ENCODE measurements at places on chromosomes 6 and 20.

DNA sequence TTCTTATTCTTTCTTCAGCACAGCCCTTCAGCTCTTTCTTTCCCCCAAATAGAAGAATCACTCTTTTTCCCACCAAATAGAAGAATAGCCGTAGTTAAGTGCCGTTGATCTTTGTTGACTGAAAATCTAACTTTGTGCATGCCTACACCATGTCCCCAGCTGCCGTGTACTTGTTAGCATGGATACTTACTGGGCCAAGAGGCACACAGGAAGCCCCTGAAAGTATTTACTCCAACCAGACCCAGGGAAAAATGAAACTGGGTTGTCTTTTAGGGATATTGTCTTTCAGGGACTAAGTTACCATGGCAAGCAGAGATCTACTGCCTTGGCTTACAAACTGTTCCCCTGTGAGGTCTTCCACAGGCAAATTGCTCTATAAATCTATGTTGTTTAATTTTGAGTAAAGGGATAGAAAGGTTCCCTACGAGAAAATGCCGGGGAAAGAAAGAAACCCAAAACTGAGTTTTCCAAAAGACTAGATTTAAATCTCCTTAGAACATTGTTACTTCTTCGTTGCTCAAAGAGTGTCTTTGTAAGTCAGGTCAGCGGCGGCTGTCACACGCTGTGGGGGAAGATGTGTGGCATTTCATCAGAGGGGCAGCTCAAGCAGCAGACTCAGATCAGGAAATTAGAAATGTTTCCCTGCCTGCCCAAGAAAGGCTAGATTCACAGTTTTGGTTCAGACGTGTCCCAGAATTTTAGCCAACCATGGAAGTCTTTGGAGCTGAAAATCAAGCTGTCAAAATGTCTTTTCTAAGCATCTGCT is 188.2 kb upstream of the PRND start:
- no peaks in the 10 kb centered on the region for H3K36me3 ChIP-seq
- DNase-seq = no peak
- no peaks in the 10 kb centered on the region for H3K4me1 ChIP-seq
- no peak overlapping the region for H3K4me3 ChIP-seq
- no peak overlapping the region for H3K27ac ChIP-seq

DNA sequence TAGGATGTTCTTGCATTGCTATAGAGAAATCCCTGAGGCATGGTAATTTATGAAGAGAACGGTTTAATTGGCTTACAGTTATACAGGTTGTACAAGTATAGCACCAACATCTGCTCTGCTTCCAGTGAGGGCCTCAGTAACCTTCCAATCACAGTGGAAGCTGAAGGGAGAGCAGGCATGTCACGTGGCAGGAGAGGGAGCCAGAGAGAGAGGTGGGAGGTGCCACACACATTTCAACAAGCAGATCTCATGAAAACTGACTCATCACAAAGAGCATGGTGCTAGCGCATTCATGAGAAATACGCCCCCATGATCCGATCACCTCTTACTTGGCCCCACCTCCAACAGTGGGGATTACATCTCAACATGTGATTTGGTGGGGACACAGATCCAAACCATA is 871.2 kb downstream of the TFAP2A start:
- no peaks in the 10 kb centered on the region for H3K36me3 ChIP-seq
- H3K27me3 ChIP-seq = no peaks in the 10 kb centered on the region
- no peak overlapping the region for H3K27ac ChIP-seq
- no peak for DNase-seq
- no peak overlapping the region for H3K4me3 ChIP-seq

GRCh38 chr6:158068893-158069799 is 87.5 kb downstream of the SYNJ2 start:
- H3K36me3 ChIP-seq = peaks cover 52% of the 10 kb centered on the region
- DNase-seq = peak; percentile 82
- H3K27me3 ChIP-seq = no peaks in the 10 kb centered on the region
- H3K4me3 ChIP-seq = no peak overlapping the region
- H3K4me1 ChIP-seq = peaks cover 11% of the 10 kb centered on the region
- H3K27ac ChIP-seq = peak overlapping the region; percentile 72

GRCh38 chr6:148249679-148250375 is 92.8 kb upstream of the SASH1 start:
- DNase-seq = no peak
- peaks cover 24% of the 10 kb centered on the region for H3K4me1 ChIP-seq
- no peak overlapping the region for H3K27ac ChIP-seq
- no peak overlapping the region for H3K4me3 ChIP-seq
- H3K36me3 ChIP-seq = no peaks in the 10 kb centered on the region
- H3K27me3 ChIP-seq = no peaks in the 10 kb centered on the region

GRCh38 chr6:54959820-54960219 is 113.2 kb downstream of the FAM83B start:
- H3K4me1 ChIP-seq = no peaks in the 10 kb centered on the region
- no peaks in the 10 kb centered on the region for H3K36me3 ChIP-seq
- no peak overlapping the region for H3K27ac ChIP-seq
- DNase-seq = no peak
- H3K4me3 ChIP-seq = no peak overlapping the region
- H3K27me3 ChIP-seq = no peaks in the 10 kb centered on the region

GRCh38 chr6:100475554-100476320 is 11.0 kb upstream of the SIM1 start:
- no peaks in the 10 kb centered on the region for H3K36me3 ChIP-seq
- no peak overlapping the region for H3K4me3 ChIP-seq
- no peaks in the 10 kb centered on the region for H3K27me3 ChIP-seq
- H3K27ac ChIP-seq = no peak overlapping the region

- H3K36me3 ChIP-seq = no peaks in the 10 kb centered on the region
- DNase-seq = no peak
- H3K4me3 ChIP-seq = no peak overlapping the region
- H3K27ac ChIP-seq = no peak overlapping the region
- H3K4me1 ChIP-seq = no peaks in the 10 kb centered on the region
These were observed 97.5 kb downstream of the PFDN4 start for GRCh38 chr20:54305421-54305820.

- H3K36me3 ChIP-seq = no peaks in the 10 kb centered on the region
- no peak overlapping the region for H3K27ac ChIP-seq
- H3K4me3 ChIP-seq = no peak overlapping the region
- H3K27me3 ChIP-seq = no peaks in the 10 kb centered on the region
- H3K4me1 ChIP-seq = no peaks in the 10 kb centered on the region
These were observed 63.8 kb upstream of the UST start for GRCh38 chr6:148682990-148683389.

GRCh38 chr20:37347347-37347823 is 1.4 kb downstream of the SRC start:
- DNase-seq = no peak
- peaks cover 13% of the 10 kb centered on the region for H3K4me1 ChIP-seq
- H3K36me3 ChIP-seq = peaks cover 5% of the 10 kb centered on the region
- peak overlapping the region; percentile 94 for H3K4me3 ChIP-seq
- H3K27ac ChIP-seq = peak overlapping the region; percentile 95

DNA sequence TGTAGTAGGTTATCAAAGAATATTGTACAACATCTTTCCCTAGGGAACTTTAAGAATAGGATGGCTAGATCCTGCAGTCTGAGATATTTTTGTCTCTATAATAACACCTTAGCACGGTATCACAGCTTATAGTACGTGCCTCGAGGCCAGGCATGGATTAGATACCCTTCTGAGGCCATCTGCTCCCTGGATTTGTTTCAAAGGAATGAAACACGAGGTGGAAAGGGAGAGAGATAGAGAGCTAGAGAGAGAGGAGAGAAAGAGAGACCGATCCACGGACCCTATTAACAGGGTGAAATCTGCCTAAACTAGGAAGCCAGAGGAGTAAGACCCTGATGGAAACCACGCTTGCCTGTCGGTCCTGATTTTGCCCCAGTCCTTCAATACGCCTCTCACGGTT is 92.5 kb downstream of the CD83 start:
- peak overlapping the region; percentile 70 for H3K4me3 ChIP-seq
- H3K4me1 ChIP-seq = peaks cover 11% of the 10 kb centered on the region

DNA sequence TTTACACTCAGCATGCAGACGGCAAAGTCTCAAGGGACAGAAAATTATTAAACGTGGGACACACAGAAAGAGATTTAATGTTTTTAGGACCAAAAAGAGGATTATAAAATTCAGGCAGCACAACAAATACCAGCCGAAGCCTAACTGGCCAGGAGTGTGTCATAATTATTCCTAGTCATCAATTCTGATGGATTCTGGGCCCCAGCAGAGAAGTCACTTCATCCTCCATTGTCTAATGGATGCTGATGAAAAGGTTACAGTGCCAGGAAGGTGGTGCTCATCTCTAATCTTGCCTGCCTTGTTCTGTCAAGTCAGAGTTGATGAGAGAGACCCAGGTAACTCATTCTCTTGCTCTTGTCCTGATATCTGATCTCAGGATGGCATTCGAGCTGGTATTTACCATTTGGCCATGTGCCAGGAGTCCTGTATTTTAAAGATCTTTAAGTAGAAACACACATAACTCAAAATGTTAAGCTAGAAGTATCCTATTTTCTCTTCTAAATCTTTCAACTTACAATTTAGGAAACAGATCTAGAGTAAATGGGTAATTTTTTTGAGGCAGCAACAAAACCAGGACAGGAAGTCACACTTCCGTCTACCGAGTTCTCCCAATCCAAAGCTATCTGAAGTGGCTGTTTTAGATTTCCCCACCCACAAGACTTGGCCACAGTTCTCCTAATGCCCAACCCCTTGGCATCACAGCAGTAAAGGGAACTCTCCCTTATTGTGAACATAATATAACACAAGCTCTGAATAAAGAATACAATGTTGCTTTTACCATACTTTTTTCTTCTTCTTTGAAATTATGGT is 50.0 kb downstream of the ADAT2 start:
- H3K36me3 ChIP-seq = no peaks in the 10 kb centered on the region
- no peaks in the 10 kb centered on the region for H3K27me3 ChIP-seq
- no peak overlapping the region for H3K4me3 ChIP-seq
- peak; percentile 81 for DNase-seq
- H3K4me1 ChIP-seq = peaks cover 8% of the 10 kb centered on the region

GRCh38 chr6:128127650-128128049 is 226.8 kb upstream of the THEMIS start:
- no peaks in the 10 kb centered on the region for H3K4me1 ChIP-seq
- H3K27ac ChIP-seq = no peak overlapping the region
- H3K4me3 ChIP-seq = no peak overlapping the region
- H3K27me3 ChIP-seq = no peaks in the 10 kb centered on the region
- no peak for DNase-seq

DNA sequence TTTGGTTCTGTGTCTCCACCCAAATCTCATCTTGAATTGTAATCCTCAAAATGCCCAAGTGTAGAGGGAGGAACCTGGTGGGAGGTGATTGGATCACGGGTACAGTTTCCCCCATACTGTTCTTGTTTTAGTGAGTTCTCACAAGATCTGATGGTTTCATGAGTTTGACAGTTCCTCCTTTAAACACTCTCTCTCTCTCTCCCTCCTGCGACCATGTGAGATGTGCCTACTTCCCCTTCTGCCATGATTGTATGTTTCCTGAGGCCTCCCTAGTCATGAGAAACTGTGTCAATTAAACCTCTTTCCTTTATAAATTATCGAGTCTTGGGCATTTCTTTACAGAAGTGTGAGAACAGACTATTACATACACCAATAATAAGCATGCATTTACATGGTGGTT is 12.1 kb upstream of the EYS start:
- H3K36me3 ChIP-seq = no peaks in the 10 kb centered on the region
- H3K27me3 ChIP-seq = no peaks in the 10 kb centered on the region
- H3K4me3 ChIP-seq = no peak overlapping the region
- no peak overlapping the region for H3K27ac ChIP-seq
- H3K4me1 ChIP-seq = no peaks in the 10 kb centered on the region
- no peak for DNase-seq

- H3K4me1 ChIP-seq = peaks cover 55% of the 10 kb centered on the region
- no peaks in the 10 kb centered on the region for H3K27me3 ChIP-seq
- no peak overlapping the region for H3K4me3 ChIP-seq
These were observed 18.8 kb downstream of the MAP3K5 start for GRCh38 chr6:136773473-136773796.

- DNase-seq = no peak
- H3K4me3 ChIP-seq = no peak overlapping the region
- H3K36me3 ChIP-seq = no peaks in the 10 kb centered on the region
- no peak overlapping the region for H3K27ac ChIP-seq
- H3K27me3 ChIP-seq = no peaks in the 10 kb centered on the region
These were observed 223.2 kb upstream of the GMDS start for GRCh38 chr6:2468601-2468955.

DNA sequence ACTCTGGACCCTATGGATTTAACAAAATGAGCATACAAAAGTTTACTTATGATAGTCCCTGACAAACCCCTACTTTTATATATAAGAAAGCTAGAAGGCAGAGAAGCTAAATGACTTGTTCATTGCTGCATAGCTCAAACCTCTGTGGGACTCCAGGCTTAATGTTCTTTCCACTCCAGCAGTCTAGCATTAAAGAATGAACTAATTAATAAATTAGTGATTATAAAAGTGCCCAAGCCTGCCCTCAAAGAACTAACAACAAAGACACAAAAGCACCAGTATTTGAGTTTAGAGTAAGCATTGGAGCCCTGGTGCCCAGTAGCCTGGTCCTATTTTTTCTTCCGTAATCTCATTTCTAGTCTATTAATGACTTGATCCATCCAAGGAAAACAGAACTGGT is 59.9 kb downstream of the LAMA4 start:
- no peak for DNase-seq
- H3K4me3 ChIP-seq = no peak overlapping the region
- H3K27me3 ChIP-seq = no peaks in the 10 kb centered on the region
- H3K4me1 ChIP-seq = peaks cover 3% of the 10 kb centered on the region
- no peaks in the 10 kb centered on the region for H3K36me3 ChIP-seq
- peak overlapping the region; percentile 30 for H3K27ac ChIP-seq

DNA sequence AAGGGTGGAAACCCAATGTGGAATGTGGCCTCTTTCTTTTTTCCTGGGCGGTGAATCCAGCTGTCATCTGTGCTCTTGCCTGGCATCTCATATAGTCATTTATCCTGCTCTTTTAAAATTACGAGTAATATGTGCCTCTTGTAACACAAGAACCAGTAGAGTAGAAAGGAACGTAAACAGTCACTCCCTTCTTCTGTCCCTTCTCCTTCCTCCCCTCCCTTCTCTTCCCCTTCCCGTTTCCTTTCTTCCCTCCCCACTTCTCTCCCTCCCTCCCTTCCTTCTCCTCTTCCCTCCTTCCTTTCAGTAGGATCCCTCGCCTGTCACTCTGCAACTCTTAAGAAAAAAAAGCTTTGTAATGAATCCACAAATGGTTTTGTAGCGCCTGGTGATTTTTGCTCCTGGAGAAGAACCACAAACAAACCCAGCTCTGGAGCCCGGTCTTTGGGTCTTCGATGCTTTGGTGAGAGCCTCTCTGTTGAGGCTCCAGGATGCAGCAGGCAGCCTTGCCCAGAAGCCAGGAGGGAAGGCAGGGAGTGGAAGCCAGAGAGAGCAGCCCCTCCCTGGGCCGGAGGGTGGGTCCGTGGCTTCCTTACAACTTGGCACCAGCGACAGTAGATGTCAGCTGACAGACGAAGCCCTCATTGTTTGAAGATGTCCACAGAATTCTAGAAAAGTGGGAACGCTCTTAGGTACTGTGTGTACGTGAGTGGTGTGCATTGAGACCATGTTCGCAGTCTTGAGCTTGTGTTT is 15.0 kb downstream of the DUSP22 start:
- no peak overlapping the region for H3K27ac ChIP-seq
- no peaks in the 10 kb centered on the region for H3K4me1 ChIP-seq
- no peaks in the 10 kb centered on the region for H3K36me3 ChIP-seq
- DNase-seq = no peak
